Left ventricle myocardium superior (tissue), 1 donor: ENCODE measurements at places on chromosomes 11 and 22. TPM values are rescaled to one million over a fixed set of nuclear protein-coding genes. Genes with fewer than 3 reads are reported as not detected.

The CSF2RB gene
- 3.2 TPM for total RNA-seq

The C11orf87 gene
- total RNA-seq, result not detected

The MYEOV gene
- total RNA-seq, result not detected

The ACTN3 gene
- total RNA-seq, result not detected

The ISX gene
- total RNA-seq, result not detected

The MRPL17 gene
- 49.7 TPM for total RNA-seq

The KDM4E gene
- not detected for total RNA-seq

The CATSPERZ gene
- not detected for total RNA-seq

The OLFML1 gene
- 5.7 TPM for total RNA-seq

The FAT3 gene
- 0.47 TPM for total RNA-seq

The KCTD14 gene
- 0.15 TPM for total RNA-seq

The OR51E1 gene
- total RNA-seq, result 1.8 TPM

The SMC1B gene
- total RNA-seq, result not detected

The LARGE1 gene
- 147 TPM for total RNA-seq

The IZUMO1R gene
- total RNA-seq, result not detected

The TESMIN gene
- total RNA-seq, result 0.32 TPM

The TREH gene
- total RNA-seq, result not detected

The RAPSN gene
- 6.3 TPM for total RNA-seq
